ENCODE measurements at places on chromosomes 12 and 14.

DNA sequence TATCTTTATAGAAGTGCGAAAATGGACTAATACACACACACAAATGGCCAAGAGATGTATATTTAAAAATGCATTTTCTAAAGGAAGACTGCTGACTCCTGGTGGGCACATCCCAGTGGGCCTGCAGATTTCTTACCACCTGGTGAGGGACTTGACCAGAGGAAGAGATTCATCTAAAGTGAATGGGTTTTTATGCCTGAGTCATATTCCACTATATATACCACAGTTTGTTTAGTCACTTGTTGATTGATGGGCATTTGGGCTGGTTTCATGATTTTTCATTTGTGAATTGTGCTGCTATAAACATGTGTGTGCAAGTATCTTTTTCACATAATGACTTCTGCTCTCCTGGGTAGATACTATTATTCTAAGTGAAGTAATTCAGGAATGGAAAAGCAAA, 277.3 kb downstream of the SLC16A7 start:
- DNase-seq, result no peak

- no peak for DNase-seq
Measured at GRCh38 chr14:91396959-91397815, 20.4 kb downstream of the CCDC88C start.

DNA sequence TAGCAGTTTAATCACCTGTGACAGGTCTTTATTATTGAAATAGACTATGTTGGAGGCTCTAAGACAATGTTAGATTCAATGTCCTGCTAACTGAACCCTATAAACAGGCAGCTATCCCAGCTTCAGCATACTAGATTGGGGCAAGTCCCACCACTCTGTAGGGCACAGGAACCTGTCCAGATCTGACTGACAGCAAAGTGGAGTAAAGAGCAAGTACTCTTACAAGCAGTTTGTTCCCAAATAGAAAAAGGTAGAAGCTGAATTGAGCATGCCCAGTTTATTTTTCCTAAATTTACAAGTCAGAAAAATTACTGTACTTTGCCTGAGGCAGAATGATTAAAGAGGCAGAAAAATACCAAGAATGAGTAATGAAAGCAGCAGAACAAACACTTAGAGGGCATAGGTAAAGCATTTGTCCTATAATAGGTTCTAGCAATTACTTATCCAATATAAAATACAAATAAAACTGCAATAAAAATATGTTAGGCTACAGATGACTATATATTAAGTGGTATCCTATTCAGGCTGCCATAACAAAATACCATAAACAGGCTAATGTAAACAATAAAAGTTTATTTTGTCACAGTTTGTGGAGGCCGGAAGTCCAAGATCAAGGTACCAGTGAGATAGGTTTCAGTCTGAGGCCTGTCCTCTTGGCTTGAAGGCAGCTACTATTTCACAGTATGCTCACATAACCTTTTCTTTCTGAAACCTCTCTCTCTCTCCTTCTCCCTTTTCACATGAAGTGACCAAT, 868.2 kb downstream of the C12orf50 start:
- DNase-seq, result no peak

- no peak for DNase-seq
Measured at GRCh38 chr12:106487664-106488063, 95.1 kb upstream of the RFX4 start.

- no peak for DNase-seq
Measured at GRCh38 chr14:30620178-30620577, 1.9 kb upstream of the SCFD1 start.

- DNase-seq, result peak; percentile 59
Measured at GRCh38 chr12:116508145-116509121, 50.7 kb upstream of the MAP1LC3B2 start.

DNA sequence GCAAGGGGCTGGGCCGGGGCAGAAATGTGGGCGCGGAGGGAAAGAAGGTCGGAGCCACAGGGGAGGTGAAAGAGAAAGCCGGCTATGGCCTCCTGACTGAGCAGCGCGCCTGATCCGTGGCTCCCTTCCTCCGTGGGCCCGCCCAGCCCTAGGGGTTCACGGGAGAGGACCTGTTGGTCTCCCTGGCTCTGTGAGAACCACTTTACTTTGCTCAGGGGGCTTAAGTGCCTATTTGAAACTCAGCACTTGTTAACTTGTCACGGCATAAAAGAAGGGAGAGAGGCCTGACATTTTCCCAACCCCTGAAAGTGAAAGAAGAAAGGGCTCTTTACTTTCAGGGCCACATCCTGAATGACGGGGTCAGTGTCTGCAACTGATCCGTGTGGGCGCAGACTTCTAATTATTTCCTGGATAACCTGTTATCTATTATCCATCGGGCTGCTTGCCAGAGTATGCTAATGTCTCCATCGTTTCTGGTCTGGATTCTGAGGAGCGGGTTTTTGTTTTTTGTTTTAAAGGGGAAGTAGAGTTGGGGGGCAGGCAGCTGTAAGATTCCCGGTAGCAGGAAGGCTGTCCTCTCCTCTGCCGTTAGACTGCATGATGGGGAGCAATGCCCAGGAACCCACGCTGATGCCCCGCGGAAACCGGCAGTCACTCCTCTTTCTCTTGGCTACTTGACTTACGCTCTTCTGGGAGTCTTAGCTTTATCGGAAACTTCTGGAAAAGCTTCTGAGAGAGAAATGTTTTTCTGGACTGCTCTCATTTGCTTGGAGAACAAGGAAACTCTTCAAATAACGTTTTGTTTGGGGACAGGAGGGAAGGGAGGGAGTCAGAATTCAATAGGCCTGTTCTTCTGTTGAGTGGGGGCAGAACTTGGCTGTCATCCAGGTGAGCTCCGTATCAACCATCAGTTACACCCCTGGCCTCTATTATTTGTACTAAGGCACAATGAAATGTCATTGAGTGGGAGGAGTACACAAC, 127.7 kb upstream of the MAX start:
- DNase-seq, result peak; percentile 56
